Psoas muscle (tissue), 8 donors: ENCODE measurements at places on chromosomes 2 and 18.

GRCh38 chr2:197908990-197909776 is 104.8 kb downstream of the PLCL1 start:
- peaks cover 17% of the 10 kb centered on the region for H3K4me1 ChIP-seq
- DNase-seq, result no peak
- peak overlapping the region; percentile 11 for H3K4me3 ChIP-seq
- peak overlapping the region; percentile 62 for H3K27ac ChIP-seq
- H3K36me3 ChIP-seq, result no peaks in the 10 kb centered on the region
- H3K27me3 ChIP-seq, result no peaks in the 10 kb centered on the region

DNA sequence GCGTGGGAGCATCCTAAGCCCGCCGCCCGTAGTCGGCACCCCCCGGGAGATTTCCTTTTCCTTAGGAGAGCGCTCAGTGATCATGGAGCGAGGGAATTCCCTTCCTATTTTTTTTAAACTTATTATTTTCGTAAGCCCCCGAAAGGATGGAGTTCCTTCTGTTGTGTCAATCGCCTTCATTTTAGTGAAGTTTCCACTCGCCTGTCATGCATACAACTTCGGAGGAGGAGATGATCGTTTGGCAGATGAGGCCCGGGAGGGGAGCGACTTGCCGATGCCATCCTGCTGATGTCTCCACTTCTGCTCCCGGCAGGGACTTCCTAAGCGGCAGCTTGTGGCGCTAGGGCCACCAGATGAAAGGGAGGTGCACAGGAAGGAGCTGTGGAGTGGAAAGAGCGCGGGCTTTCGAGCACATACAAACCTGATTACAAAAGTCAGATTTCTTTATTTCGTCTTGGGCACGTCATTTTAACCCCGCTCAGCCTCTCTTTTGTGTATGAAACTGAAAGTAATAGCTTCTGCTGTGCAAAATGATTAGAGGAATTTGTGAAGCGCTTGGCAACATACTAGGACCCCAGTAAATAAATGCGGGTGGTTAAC is at the start of gene ADGRF3:
Gene ADGRF3 (minus strand): TSS at position 336 of the 600 bp plus-strand sequence. CDS start 555 bp downstream, outside the sequence.
- H3K4me3 ChIP-seq, result peak within 1 kb of the TSS; percentile 91
- H3K27ac ChIP-seq, result peak within 1 kb of the TSS; percentile 93
- no peaks in the 10 kb centered on the region for H3K27me3 ChIP-seq
- DNase-seq, result peak; percentile 77
- no peaks in the 10 kb centered on the region for H3K36me3 ChIP-seq

DNA sequence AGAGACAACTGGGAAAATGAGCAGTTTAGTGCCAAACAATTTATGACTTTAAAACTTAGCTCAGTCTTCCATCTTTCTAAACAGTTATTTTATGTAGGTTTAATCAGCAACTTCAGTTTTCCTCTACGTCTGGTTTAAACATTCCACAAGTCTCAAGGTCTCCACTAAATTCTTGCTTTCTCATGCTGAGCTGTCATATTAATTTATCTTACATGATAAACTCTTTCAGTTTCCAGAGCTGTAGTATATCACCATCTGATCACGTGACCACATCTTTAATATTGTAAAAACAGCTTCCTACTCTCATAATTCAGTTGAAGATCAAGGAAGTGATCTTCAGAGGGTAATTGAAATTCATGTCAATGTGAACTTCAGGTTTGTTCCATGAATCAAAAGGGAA is 158.6 kb downstream of the ZNF804A start:
- H3K4me1 ChIP-seq, result no peaks in the 10 kb centered on the region
- no peaks in the 10 kb centered on the region for H3K27me3 ChIP-seq
- H3K4me3 ChIP-seq, result no peak overlapping the region
- no peak for DNase-seq

- H3K27me3 ChIP-seq, result no peaks in the 10 kb centered on the region
- H3K36me3 ChIP-seq, result no peaks in the 10 kb centered on the region
- H3K4me1 ChIP-seq, result no peaks in the 10 kb centered on the region
- H3K4me3 ChIP-seq, result no peak overlapping the region
- H3K27ac ChIP-seq, result no peak overlapping the region
- DNase-seq, result no peak
Measured at GRCh38 chr2:236633775-236634560, 64.3 kb downstream of the ACKR3 start.

DNA sequence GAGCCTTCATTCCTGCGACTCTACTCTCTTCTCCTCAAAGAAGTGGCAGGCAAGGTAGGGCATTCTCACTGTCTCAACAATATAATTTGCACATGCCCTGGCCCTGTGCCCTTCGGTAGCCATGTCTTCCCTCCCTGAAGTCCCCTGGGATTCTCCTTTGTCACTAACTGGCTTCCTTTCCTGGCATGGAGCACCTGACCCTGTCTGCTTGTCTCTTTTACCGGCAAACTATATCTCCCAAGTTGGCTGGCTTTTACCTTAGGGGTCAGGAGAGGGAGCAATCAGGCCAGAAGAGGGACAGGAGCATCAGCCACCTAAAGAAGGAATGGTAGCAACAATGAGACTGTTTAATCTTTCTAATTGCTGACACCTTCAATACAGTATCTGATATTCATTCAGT is 51.9 kb upstream of the RMDN2 start:
- DNase-seq, result no peak
- peaks cover 12% of the 10 kb centered on the region for H3K4me1 ChIP-seq
- no peaks in the 10 kb centered on the region for H3K36me3 ChIP-seq

DNA sequence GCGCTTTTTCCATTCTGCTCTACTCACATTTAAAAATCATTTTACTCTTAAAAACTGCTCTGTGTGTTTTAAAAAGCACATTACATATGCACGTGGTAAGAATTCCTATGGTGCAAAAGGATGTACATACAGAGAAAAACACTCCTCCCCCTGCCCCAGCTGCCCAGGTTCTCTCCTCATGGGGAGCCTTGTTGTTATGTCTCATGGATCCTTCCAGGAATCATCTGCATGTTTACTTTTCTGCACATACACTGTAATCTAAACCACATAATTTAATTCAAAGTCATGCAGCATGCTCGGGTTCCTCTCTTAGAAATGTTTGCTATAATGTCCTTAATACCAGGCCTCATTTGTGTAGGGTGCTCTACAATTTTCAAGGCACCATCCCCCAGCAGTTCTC is 243.3 kb downstream of the LOXHD1 start:
- DNase-seq, result no peak
- H3K36me3 ChIP-seq, result no peaks in the 10 kb centered on the region
- H3K4me1 ChIP-seq, result peaks cover 69% of the 10 kb centered on the region
- H3K4me3 ChIP-seq, result no peak overlapping the region
- no peaks in the 10 kb centered on the region for H3K27me3 ChIP-seq

- no peaks in the 10 kb centered on the region for H3K36me3 ChIP-seq
- H3K27me3 ChIP-seq, result peaks cover 56% of the 10 kb centered on the region
- H3K4me1 ChIP-seq, result no peaks in the 10 kb centered on the region
- peak within 1 kb of the TSS; percentile 71 for H3K4me3 ChIP-seq
- DNase-seq, result no peak
Measured at GRCh38 chr2:96325041-96325883, at the start of gene ITPRIPL1. ITPRIPL1 (plus strand) TSS chr2:96325317; CDS start chr2:96325840, 523 bp downstream.

GRCh38 chr2:156087875-156088274 is 244.6 kb downstream of the NR4A2 start:
- no peaks in the 10 kb centered on the region for H3K4me1 ChIP-seq
- DNase-seq, result no peak
- no peaks in the 10 kb centered on the region for H3K36me3 ChIP-seq
- no peak overlapping the region for H3K4me3 ChIP-seq
- H3K27me3 ChIP-seq, result peaks cover 2% of the 10 kb centered on the region

DNA sequence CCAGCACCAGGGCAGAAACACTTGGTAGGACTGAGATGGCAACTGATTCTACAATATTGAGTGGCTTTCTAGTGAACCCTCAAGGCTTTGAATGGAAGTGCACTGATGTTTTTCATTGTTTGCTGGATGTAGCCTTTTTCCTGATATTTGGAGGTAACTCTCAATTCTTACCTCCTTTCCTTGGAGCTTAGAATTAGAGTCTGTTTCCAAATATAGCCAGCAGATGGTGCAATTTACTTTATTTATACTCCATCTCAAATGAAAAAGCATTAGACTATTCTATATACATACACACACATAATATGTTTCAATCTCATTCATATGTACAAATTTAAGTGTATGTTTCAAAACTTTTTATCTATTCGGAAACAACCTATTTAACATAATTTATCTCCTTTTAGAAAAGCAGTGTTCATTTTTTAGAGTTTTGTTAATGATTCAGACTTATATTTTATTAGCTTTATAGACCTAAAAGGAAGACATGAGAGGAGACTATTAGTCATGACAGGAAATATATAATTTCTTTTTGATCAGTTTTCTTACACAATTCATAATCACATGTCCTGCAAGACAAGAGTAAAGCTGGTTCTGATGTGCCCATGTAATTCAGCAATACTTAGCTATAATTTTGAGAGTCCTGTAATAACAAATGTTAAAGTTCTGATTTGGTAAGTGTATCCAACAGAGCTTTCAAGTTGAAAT is 124.8 kb downstream of the NUP35 start:
- no peak for DNase-seq
- no peak overlapping the region for H3K27ac ChIP-seq
- H3K36me3 ChIP-seq, result no peaks in the 10 kb centered on the region
- H3K4me3 ChIP-seq, result no peak overlapping the region
- H3K27me3 ChIP-seq, result no peaks in the 10 kb centered on the region
- H3K4me1 ChIP-seq, result no peaks in the 10 kb centered on the region

DNA sequence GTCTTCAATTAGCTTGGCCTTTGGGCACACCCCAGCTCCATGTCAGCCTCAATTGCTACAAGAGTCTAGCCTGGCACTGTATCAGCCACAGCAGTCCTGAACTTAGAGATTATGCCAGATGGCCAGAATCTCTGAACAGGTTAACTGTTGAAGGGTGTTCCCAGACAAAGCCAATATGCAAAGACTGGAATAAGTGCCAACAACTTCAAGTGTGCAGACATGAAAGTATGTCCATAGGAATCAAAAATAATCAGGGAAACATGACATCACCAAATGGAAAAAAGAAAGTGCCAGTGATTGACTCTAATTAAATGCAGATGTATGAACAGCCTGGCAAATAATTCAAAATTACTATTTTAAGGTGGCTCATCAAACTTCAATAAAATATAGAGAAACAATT is 98.5 kb upstream of the DOCK10 start:
- no peak overlapping the region for H3K4me3 ChIP-seq
- H3K27ac ChIP-seq, result no peak overlapping the region
- DNase-seq, result no peak
